Activated CD8-positive, alpha-beta T cell treated with anti-CD3 and anti-CD28 coated beads, Interleukin-2, amount 10 ng/mL, durations not matched to agents 7 days and 5 days (primary cell): ENCODE measurements at places on chromosomes 3 and 15. TPM values are rescaled to one million over a fixed set of nuclear protein-coding genes. Genes with fewer than 3 reads are reported as not detected.

ZSCAN29 gene
- total RNA-seq: 30.4 TPM

CCR5 gene
- 38.4 TPM for total RNA-seq

NRG4 gene
- total RNA-seq: not detected

SPPL2A gene
- 83.6 TPM for total RNA-seq
